Midbrain (tissue), 1 donor: ENCODE measurements at places on chromosomes 2 and 18.

- DNase-seq: no peak
Observed at GRCh38 chr2:3572620-3573019, 2.4 kb upstream of the RPS7 start.

DNA sequence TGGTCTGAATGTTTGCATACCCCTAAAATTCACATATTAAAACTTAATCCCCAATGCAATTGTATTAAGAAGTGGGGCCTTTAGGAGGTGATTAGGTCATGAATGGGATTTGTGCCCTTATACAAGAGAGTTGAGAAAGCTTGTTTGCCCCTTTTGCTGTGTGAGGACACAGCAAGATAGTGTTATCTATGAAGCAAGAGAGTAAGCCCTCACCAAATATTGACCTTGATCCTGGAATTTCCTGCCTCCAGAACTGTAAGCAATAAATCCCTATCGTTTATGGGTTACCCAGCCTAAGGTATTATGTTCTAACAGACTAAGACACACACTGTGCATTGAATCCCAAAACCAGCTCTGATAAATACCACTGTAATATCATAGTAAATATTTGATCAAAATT, 32.2 kb downstream of the NR4A2 start:
- DNase-seq: no peak

- no peak for DNase-seq
Observed at GRCh38 chr2:227188292-227188691, 23.9 kb downstream of the COL4A3 start.

- DNase-seq: no peak
Observed at GRCh38 chr2:205914213-205915129, 171.5 kb downstream of the INO80D start.

- no peak for DNase-seq
Observed at GRCh38 chr18:44464398-44465180, 216.1 kb upstream of the SETBP1 start.

DNA sequence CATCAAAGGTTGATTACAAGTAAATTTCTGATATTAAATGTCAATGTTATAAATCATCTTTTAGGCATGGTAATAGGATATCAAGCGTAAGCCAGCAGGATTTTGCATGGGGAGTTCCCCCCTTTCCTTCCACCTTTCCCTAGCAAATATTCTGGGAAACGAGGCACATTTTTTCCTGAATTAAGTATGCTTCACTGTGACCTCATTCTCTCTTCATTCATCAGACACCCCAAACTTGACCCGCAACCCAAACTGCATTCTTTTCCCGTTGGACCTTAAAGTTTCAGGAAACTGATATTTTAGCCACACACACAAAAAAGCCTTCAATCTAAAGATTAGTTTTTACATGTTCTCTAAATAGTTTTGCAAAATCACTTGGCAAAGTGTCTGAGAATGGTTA, 214.5 kb upstream of the CTAGE1 start:
- DNase-seq: no peak

DNA sequence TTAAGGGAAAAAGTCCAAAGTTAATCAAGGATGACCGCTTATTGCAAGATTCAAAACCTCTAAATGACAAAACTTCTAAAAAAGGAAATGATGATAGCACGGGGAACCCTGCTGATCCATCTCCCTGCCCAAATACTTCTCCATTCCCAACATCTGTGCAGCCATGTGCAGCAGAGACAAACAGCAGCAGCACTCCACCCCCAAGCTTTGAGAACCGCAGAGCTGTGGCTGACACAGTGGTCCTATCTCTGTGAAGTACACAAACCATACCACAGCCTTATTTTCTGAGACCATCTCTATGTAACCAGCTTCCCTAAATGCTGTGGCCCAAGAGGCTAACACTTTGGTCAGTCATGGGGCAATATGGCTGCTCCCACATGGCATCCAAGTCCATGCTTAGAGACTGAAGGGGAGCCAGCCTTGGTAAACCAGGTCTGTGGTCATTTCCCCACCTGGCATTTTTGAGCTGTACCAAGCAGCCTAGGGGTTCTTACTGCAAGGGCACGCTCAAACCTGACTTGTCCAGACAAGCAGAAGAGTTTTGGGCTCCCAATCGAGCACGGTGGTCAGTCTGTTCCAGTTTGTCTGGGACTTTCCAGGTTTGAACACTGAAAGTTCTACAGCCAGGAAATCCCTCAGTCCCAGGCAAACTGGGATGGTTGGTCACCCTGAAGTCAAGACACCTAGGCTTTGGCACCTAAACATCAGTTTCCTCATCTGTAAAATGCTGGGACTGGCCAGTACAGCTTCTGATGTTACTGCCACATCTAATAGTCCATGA, 17.1 kb upstream of the NFE2L2 start:
- no peak for DNase-seq

DNA sequence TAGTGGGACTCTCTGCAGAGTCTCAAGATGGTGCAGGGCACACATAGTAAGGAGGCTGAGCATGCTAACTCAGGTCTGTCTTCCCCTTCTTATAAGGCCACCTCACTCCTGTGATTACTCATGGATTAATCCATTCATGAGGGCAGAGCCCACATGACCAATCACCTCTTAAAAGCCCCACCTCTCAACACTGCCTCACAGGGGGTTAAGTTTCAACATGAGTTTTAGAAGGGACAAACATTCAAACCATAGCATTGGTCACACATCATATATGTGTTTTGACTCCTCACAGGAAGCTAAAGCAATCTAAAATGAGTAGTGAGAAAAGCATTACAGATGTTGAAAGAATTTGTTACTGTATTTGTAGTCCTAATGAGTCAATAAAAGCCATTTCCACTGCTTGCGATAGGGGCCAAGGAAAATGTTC, 57.5 kb downstream of the DTNA start:
- no peak for DNase-seq

- no peak for DNase-seq
Observed at GRCh38 chr2:18194161-18194560, 315.7 kb downstream of the KCNS3 start.

DNA sequence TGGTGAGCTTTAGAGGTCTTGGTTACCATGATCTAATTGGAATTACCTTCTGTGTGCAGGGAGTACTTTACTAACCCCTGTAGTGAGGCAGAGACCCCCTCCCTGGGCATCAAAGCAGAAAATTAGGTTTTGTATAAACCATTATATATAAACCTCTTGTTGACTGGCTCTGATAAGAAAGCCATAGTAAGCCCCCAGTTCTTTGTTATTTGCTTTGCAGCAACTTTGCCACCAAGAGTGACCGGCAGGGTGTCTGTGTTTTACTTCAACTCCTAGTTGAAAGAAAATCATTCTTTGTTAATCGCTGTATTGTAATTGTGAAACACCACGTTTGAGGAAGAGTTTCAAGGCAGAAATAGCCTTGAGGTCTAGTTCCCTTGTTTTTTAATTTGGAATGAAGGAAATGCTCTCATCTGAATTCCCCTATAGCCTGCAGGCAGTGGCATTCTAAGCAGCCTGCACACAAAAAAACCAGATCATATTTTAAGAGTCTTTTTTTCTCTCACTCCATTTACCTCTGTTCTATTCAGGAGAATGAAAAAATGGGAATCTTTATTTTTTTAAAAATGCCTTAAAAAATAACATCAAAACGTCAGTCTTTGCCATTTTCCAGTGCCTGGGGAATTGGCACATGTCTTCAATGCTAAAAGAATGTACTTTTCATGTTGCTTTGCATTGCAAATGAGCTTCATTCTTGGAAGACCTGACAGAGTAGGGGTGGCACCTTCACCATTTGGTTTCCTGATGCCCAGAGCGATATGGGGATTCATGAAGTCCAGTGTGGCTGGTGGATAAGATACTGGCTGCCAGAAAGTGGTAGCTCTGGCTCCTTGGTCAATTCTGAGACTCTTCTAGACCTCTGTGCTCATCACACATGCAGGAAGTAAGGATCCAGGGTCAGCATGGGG, 338.1 kb downstream of the SLC4A3 start:
- no peak for DNase-seq

GRCh38 chr18:12279781-12280531, 25.8 kb downstream of the CIDEA start:
- DNase-seq: no peak

DNA sequence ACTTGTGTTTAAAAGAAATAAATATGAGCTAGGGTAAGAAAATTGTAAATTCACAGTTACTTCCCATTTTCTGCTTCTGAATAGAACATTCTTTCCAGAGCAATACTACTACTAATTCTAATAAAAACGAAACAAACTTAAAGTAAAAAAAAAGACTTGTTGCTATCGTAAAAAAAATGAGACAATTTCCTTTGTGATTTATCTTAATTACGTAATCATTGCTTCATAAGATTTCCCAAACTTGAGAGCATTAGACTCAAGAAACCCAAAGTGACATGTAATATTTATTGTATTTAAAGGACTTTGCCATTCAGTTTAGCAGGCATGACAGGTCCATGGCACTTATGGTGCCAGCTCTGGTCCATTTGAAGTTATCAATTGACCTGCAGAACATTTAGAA, 153.8 kb downstream of the AQP4 start:
- DNase-seq: no peak

DNA sequence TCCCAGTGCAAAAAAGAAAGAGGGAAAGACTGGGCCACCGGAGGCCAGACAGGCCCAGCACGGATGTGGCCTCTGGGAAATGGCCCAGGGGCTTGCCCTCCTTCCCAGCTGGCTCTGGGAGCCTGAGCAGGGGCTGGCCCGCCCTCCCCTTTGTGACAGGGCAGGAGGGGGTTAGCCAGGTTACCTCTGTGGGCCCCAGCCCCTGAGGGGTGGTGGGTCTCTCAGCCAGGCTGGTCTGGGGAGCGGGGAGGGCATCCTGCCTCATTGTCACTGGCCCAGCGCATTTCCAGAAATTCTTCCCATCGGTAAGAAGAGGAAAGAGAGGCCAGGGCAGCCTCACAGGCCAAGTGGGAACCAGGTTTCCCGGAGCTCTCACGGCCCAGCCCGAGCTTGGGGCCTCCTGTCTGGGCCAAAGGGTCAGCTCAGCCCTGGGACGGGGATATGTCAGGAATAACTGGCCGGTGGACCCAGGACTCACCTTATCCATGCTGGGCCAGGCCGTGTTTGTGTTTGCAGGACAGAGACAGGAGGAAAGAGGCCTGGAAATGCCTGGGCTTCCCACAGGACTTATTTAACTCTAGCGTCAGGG, 182.2 kb downstream of the ZFP36L2 start:
- no peak for DNase-seq

DNA sequence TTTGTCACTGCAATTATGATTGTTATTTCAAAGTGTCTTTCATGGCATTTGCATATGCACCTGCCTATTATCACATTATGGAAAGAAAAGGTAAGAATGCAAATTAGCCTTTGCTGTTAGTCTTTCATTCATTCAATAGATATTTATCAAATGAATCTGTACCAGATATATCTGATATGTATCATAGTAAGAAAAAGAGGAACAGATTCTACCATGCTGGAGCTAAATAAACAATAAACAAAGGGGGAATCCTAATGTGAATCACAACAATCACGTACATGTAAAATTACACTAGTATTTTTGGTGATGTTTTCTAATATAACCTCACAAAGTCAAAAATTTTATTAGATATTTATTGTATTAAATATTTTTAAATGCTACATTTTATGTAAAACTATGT, 446.4 kb downstream of the THSD7B start:
- no peak for DNase-seq

- DNase-seq: no peak
Observed at GRCh38 chr2:182248362-182248761, 178.5 kb downstream of the PDE1A start.

- no peak for DNase-seq
Observed at GRCh38 chr18:38368886-38369285, 803.3 kb upstream of the CELF4 start.

DNA sequence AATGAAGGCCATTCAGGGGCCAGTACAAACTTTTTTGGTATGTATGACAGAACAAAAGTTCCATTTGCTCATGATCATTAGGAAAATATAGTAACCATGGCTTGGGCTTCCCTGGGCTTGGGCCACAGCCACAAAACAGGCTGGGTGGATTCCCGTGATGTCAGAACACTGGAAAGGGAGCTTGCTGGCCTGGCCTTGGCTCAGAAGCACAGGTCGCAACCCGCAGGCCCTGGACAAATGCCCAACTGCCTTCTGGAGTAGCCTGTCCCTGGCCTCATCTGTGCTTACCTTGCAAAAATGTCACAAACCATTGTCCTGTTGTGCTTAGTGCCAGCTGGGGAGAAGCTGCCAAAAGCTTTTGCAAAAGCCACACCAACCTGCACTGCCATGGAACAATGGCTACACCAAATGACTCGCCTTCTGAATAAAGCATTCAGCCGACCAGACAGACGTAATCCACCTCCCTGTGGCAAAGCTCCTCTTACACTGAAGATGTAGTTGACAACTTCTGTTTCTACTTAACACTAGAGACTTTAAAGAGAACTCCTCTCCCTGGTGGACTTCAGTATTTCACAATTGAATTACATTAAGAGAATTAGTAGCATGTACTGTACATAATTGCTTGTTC, 125.5 kb downstream of the ANKRD44 start:
- DNase-seq: peak; percentile 36

DNA sequence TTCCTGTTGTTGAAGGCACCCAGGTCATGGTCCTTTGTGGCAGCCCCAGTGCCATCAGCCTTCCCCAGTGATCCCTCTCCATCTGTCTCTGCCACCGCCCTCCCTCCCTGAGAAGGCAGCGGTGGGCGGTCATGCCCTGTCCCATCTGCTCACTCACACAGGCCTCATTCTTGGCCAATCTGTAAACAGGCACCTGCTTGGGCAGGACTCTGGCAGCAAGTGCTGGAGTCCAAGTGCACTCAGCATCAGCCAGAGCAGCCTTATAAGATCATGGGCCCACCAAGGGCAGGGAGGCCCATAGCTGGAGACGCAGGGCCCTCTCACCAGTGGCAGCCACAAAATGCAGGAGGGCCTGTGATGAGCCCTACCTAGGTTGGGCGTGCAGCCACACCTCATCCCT, 140.9 kb downstream of the TWIST2 start:
- no peak for DNase-seq

DNA sequence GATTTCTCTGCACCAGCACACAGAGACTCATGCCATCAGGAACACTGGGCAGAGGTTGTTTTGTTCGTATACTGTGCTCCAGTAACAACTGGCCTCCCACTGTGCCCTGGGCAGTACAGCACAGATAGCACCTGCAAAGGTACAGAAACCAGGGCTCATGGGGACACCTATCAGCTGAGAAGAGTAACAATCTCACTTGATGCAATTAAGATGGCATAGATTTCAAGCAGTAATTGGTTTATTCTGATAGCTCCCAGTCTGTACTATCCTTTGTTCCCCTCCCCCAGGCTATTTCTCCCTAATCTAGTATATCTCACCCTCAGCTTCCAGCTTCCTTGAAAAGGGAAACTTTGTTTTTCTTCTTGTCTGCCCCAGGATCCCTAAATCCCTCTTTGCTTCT, 343.9 kb upstream of the MMADHC start:
- DNase-seq: no peak

GRCh38 chr2:145691659-145692058, 1171.7 kb upstream of the ZEB2 start:
- DNase-seq: no peak

GRCh38 chr18:23244401-23244800, 109.1 kb downstream of the CABLES1 start:
- no peak for DNase-seq

DNA sequence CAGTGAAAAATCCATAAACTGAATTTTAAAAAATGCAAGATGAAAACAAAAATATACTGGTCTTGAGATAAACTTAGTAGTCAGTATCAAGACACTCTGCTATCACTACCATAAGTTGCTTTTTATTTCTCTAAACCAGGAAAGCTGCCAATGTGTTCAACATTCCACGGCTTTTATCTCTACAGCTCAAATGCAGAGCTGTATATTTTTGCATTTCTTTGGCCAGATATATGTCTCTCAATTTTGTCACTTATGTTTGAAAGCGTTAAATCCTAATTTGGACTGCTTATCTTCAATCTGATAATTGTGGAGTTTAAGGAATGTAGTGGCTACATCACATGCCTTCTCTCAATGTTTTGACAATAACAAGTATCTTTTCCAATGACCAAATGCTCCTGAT, 609.5 kb downstream of the EPHA4 start:
- DNase-seq: no peak
